ENCODE measurements at places on chromosomes 1 and 21. TPM values are rescaled to one million over a fixed set of nuclear protein-coding genes. Genes with fewer than 3 reads are reported as not detected.

GRCh38 chr1:209876078-209876800 lies 48.5 kb downstream of the UTP25 start:
- no peak for DNase-seq

Gene GPR157
- 28.2 TPM for total RNA-seq

GRCh38 chr1:234212764-234213657 lies 160.2 kb upstream of the COA6 start:
- DNase-seq = no peak

DNA sequence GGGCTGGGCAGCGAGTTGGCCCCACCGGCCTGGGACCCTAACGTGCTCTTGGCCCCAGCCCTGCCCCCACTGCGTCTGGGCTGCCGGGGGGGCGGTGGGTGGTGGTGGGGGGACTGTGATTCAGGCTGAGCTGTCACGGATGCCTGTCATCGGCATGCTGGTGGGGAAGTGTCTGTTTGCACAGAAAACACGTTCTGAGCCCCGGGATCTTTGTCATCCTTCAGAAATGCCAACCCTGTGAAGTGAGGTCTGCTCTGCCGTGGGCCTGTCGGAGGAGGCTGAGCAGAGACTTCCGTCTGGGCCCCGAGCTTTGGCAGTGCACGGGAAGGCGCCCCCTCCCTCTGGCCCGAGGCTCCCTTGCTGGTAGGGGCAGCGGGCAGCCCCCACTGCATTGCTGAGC lies 24.3 kb upstream of the PLCH2 start:
- DNase-seq = no peak

Gene BGLAP
- total RNA-seq = 0.92 TPM

GRCh38 chr1:192810253-192810880 lies 1.5 kb downstream of the RGS2 start:
- DNase-seq = peak; percentile 25

Gene LCE1A
- total RNA-seq = not detected

Gene KRTAP21-2
- not detected for total RNA-seq

DNA sequence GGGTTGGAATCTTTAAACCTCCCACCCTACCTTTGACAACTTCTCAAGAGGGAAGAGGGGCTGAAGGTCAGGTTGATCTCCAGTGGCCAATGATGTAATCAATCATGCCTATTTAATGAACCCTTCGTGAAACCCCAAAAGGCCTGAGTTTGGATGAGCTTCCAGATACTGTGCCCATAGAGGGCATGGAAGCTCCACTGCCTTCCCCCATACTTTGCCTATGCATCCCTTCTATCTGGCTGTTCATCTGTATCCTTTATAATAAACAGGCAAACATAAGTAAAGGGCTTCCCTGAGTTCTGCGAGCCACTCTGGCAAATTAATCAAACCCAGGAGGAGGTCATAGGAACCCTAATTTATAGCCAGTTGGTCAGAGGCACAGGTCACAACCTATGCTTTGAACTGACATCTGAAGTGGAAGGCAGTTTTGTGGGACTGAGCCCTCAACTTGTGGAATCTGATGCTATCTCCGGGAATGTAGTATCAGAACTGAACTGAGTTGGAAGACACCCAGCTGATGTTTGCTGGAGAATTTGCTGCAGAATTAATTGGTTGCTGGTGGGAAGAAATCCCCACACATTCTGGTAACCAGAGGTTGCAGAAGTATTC lies 24.8 kb downstream of the S100A10 start:
- no peak for DNase-seq

DNA sequence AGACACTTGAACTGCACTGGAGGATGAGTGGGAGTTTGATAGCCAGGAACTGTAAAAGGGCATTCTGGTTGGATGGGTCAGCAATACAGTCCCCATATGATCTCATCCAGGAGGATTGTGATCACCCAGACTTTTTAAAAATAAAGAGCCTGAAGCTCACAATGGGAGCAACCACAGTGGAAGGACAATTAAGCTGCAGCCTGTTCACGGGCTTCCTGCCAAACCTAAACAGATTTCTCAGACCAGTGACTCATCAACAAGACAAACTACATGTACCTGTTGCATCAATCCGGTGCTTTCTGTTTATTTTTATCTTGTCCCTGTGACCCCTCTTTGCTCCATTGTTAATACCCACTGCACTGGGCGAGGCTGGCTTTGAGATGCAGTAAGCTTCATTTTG lies 52.3 kb downstream of the PAPPA2 start:
- no peak for DNase-seq

GRCh38 chr1:14571810-14572767 lies 26.4 kb upstream of the KAZN start:
- DNase-seq = no peak

DNA sequence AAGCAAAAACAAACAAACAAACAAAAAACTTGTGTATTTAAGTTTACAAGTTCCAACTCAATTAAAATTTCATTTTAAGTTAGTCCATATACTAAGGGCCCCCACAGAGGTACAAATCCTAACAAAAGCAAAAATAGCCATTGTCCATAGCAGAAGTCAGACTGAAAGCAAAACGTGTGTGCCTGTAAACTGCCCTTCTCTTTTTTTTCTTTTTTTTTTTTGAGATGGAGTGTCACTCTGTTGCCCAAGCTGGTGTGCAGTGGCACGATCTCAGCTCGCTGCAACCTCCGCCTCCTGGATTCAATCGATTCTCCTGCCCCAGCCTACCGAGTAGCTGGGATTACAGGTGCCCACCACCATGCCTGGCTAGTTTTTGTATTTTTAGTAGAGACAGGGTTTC lies 11.6 kb upstream of the IFNGR2 start:
- DNase-seq = no peak

Gene RGSL1
- not detected for total RNA-seq

DNA sequence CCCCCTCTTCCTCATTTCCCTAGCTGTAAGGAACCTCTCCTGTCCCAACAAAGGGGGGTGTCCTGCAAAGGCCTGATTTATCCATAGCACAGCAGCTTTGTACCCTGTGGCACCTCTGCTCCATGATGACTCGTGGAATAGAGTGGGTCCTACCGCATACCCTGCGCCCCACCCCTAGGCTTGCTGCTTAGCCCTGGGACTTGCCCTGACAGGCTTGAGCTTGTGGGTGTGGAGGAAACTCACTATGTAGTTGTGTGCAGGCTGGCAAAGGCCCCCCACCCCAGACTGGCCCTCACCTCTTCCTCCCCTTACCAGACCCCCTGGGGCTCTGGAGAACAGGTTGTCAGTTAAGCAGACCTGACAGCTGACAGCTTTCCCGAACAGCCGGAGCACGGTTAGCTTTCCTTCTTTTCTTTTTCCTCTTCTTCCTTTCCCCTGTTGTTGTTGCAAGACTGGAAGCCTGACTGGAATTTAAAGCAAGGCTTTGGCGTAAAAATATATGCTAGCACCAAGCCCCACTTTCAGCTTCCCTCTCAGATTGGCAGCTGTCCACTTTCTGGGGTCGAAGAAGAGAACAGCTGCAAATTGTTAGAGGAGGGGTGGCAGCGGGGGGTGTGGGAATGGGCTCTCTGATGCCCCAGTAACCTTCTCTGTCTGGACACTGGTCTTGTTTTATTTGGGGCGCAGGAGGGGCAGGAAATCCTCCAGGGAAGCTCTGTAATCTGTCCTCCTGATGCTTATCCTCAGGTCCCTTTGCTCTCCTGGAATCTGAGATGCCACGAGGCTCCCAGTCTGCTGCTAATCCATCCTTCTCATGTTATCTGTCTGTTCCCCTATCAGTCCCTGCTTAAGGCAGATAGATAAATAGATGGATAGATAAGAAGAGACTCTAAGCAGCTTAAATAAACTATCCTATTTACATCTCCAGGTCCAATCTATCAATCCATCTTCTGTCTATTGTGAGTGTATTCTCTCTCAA lies 134.6 kb downstream of the BRINP2 start:
- no peak for DNase-seq

Gene NCF2
- 6.2 TPM for total RNA-seq

Gene TCEA3
- 36.4 TPM for total RNA-seq

DNA sequence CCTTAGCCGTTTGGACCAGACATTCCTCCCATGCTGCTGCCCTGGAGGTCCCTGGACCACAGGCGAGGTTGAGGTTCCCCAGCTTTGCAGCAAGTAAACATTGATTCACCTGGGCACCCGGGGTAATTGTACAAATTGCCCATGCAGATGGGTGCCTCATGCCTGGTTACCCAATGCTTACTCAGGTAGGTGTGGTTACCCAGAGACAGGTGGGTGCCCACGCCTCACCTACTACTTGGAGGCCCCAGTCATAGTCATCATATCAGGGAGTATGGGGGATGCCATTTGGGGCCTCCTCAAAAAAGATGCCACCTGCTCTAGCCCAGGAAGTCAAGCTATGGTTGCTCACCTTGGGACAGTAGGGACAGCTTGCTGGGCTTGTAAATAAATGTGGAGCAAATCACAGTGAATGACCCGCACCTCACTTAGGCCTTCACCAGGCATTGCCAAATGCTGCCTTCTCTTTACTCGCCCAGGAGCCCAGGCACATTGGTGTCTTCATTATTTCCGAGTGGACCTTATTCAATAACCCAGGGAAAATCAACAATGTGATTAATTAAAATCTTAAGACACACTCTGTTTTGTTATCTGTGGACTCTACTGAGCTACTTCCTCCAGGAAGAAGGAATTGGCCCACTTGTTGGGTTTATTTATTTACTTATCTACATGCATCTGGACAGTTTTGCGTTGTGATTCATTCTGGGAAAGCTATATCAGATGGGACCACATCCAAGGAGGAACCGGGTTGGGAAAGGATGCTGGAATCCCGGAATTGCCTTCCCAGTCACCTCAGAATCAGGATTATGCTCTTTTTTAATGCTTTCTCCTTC lies 35.6 kb upstream of the GRHL3 start:
- DNase-seq = no peak

- no peak for DNase-seq
Observed at GRCh38 chr1:115522386-115522785, 119.4 kb upstream of the VANGL1 start.

Gene TMEM222
- 26.9 TPM for total RNA-seq

Gene PCBP3
- total RNA-seq = 3.4 TPM

- no peak for DNase-seq
Observed at GRCh38 chr1:43832255-43832654, 101.3 kb upstream of the ARTN start.

- no peak for DNase-seq
Observed at GRCh38 chr1:21704145-21704544, 35.0 kb upstream of the RAP1GAP start.

All from right cardiac atrium (tissue), 5 donors.